ENCODE measurements at places on chromosomes 2 and 18. TPM values are rescaled to one million over a fixed set of nuclear protein-coding genes. Genes with fewer than 3 reads are reported as not detected.

GRCh38 chr2:6788614-6789013 is 77.1 kb downstream of the CMPK2 start:
- DNase-seq, result no peak

GRCh38 chr2:75177427-75177826 is 21.9 kb downstream of the TACR1 start:
- no peak for DNase-seq

DNA sequence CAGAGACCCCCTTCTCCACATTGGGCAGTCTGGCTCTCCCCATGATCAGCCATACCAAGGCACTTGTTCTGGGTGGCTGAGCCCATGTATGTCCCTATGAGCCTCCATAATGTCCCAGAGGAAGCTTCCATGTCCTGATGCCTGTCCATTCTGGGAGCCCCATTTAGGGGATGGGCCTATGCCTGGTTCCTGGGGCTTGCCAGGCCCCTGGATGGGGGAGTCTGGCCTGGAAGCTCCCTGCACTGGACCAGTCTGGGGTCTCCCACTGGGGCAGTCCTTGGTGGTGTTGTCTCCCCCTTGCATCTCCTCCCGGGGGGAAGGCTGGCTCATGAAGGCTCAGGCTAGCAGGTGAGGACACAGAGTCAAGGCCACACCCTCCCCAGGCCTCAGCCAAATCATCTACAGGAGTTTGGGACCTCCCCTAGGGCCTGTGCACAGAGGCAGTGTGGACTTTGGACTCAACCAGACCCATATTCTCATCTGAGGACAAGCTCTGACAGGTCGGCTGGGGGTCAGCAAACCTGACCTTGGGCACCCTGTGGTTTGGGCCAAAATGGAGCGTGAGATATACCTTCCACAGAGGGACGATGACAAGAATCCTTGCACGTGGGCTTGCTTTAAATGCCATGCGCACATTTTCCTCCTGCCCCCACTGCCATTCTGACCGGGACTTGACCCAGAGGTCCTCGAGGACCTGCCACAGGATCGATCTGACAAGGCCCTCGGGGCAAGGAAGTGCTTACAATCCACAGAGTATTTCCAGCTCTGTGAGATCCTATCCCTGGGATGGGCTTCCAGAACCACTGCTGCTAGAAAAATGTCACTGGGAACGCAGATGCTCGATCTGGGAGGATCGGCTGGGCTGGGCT is 38.8 kb downstream of the INHBB start:
- no peak for DNase-seq

DNA sequence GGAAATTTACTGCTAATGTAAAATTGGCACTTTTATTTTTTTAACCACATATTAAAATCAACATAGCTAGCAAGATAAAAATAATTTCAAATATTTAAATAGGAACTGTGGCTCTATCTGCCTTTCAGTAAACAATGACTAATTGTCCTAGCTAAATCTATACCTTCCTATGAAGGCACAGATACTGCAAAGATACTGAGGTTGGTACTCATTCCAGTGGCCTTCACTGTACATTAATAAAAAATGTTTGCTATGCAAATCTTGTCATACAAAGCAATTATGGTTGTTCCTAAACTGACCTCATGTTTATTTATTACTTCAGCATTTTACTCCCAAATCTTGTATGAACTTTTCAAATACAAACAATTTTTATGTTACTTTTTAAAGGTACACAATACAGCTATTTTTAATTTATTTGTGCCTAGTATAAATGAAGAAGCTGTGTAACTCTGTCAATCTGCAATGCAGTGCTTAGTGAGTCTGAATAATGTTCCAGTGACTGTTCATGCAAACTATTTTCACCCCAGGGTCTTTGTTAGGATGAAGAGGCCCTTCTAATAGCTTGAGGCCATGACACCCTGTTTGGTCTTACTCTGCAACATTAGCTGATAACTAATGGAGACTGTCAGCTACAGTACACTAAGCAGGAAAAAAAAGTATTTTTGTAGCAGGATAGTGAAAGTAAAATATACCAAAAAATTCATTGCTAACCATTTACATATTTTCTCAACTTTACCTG is 9.3 kb upstream of the ERBB4 start:
- no peak for DNase-seq

DNA sequence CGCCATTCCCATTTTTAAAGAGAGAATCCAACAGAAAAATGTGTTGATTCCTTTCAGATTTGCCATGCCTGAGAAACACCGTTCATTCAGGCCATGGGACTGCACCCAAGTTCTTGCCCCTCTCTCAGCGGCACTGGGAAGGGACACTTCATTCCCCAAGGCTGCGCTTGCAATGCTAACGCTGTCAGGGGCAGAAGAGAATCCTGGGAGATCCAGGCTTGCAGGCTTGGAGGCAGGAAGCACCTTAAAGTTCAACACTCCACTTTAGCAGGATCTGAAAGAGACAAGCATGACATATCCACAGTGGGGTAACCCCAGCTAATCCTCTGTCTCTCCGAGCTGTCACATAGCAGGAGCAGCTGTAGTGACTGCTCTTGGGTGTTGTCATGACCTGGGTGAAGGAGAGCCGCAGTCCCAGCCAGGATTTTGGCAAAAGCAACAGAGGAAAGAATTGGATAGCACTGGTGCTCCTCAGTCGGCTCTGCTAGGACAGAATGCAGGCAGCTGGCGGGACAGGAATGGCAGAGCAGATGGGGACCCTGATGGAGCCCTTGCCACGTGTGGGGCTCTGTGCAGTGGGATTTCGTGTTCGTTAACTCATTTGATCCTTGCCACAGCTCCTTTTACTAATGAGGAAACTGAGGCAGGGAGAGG is 22.0 kb upstream of the ODC1 start:
- no peak for DNase-seq

DNA sequence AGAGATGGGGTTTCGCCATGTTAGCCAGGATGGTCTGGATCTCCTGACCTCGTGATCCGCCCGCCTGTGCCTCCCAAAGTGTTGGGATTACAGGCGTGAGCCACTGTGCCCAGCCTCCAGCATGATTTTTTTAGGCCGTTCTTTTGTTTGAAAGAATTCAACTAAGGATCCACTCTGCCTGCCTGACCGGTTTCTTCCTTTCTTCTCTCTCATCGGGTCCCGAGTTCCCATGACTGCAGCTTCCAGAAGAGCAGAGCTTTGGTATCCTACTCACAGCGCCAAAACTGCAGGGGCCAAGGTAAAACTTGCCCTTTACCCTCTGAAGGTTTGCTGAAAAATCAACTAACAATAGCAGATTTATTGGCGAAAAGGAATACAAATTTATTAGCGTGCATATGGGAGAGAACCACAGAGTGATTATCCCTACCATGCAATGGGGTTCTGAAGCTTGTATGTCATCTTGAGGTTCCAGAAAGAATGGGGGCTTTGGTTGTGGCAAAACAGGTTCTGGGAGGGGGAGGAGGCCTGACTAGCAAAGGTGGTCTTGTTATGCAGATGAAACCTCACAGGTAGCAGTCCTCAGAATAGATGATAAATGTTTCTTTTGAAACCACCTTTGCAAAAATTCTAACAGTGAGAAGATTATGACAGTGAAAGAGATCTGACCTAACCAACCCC is 87.0 kb upstream of the MSH6 start:
- DNase-seq, result no peak

DNA sequence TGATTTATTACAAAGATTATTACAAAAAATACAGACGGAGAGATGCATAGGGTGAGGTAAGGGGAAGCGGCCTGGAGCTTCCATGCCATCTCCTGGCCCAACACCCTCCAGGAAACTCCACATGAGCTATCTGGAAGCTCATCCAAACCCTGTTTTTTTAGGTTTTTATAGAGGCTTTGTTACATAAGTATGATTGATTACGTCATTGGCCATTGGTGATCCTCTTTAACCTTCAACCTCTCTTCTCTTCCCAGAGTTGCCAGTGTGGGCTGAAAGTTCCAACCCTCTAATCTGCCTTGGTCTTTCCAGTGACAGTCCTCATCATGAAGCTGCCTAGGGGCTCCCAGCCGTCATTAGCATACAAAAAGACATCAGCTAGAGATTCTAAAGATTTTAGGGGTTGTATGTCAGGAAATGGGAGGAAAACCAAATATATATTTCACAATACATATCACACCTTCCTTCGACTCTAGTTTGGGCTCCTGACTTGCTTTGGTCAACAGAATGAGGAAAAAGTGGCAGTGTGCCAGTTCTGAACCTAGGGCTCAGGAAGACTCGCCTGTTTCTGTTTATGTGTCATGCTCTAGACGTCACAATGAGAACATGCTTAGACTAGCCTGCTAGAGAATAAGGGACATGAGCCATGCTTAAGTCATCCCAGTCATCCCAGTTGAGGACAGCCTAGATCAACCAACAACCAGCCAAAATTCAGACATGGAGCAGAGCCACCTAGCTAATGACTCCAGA is 54.1 kb downstream of the ETAA1 start:
- no peak for DNase-seq

DNA sequence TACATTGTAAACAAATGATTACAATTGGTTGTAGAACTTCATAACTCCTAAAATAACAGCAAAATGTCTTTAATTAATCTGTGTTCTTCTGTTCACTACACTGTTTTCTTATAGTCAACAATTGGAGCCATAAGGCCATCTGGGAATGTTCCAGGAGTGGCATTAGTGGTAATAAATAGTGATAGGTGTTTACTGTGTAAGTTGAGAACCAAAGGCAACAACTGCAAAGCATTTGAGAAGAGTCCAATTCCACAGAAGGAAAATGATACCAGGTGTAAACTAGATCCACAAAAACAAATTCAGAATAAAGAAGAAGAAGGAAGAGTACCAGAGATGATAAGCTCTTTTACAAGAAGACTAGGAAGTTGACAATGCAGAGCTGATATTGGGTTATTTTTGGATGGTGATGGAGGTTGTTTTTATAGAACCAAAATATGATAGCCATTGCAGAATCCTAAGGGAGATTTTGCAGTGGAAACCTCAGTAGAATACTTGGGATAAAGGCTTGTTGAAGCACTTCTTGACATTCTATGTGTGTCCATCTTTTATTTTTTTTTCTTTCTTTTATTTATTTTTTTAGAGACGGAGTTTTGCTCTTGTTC is 52.9 kb downstream of the ANTXR1 start:
- no peak for DNase-seq

DNA sequence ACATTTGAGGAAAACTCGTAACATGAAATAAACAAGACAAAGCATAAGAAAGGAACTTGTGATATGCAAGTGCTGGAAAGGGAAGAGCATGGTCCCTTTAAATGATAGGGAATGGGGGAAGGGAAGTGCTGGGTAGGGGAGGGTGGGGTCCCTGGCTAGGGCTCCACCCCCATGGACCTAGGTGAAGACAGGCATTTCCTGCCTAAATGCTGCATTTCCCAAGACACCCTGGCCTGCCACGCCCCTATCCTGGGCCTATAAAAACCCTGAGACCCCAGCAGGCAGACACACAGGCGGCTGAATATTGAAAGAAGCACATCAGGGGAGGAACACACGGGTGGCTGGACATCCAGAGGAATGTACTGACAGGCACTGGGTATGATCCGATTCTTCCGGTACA is 499.9 kb downstream of the ZEB2 start:
- DNase-seq, result no peak

- DNase-seq, result no peak
Measured at GRCh38 chr2:58698620-58699019, 457.5 kb upstream of the FANCL start.

DNA sequence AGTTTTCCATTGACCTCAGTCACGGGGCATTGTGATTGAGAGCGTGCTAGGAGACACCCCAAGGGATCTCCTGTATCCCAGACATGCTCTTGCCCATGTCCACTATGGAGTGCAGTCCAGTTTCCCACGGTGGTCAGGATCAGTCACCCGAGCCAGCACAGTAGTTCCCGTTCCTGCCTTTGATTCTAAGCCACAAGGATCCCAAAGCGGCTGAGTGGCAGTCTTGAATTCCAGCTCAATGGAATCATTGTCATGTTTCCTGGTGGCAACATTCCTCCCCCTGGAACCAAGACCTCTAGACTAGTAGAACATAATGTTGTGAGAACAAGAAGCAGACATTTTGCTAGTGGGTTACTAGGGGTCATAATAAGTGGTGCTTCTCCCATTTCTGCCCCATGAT is 154.3 kb downstream of the SEPTIN10 start:
- DNase-seq, result no peak

- no peak for DNase-seq
Measured at GRCh38 chr2:236608188-236608525, 38.5 kb downstream of the ACKR3 start.

GRCh38 chr2:159614534-159615366 is 1.6 kb downstream of the BAZ2B start:
- no peak for DNase-seq

Gene GPD2
- 24.5 TPM for total RNA-seq

Gene RASGRP3
- total RNA-seq, result 4.7 TPM

Gene KCNF1
- 51.7 TPM for total RNA-seq

Gene FAHD2A
- total RNA-seq, result 16.5 TPM

Gene XPO1
- 67.4 TPM for total RNA-seq

Gene SULT1C2
- total RNA-seq, result 1.0 TPM

Gene LAMA3
- total RNA-seq, result 12.9 TPM

Gene CFAP53
- not detected for total RNA-seq
